ENCODE measurements at places on chromosomes 7 and 10.

DNA sequence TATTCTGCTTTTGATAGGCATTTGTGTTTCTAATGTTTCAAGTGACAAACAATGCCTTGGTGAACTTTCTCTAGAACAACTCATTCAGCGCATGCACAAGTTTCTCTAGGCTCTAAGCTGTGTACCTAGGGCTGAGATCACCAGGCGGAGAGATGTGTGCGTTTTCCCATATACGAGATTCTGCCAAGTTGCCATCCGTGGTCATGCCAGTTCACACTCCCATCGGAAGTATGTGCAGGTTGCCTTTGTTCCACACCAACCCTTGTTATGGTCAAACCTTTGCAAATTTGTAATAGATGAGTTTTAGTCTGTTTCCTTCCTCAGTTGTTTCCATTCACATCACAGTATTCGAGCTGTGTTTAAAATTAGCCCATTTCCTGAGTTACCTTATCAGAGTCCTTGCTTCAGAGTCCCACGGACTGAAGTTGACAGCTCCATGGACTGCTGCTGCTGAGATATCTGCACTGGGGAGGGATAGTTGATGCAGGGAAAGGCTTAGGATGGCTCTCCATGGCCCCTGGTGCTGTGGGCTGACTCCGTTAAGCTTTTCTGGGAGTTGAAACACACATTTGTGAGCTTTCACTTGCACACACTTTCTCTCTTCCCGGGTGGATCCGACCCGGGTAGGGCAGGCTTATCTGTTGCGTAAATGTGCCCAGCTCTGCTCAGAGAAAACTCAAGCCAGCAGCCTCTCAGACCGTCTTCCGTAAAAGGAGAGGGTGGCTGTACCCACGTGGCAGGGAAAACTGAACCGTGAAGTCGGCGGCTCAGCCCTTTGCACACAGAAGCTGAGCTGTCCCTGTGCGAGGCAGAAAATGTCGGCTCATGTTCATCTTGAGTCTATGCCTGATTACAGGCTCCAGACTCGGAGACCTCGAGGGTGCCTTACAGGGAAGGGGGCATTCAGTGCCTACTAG is 49.4 kb downstream of the HK1 start:
- DNase-seq: peak; percentile 47

DNA sequence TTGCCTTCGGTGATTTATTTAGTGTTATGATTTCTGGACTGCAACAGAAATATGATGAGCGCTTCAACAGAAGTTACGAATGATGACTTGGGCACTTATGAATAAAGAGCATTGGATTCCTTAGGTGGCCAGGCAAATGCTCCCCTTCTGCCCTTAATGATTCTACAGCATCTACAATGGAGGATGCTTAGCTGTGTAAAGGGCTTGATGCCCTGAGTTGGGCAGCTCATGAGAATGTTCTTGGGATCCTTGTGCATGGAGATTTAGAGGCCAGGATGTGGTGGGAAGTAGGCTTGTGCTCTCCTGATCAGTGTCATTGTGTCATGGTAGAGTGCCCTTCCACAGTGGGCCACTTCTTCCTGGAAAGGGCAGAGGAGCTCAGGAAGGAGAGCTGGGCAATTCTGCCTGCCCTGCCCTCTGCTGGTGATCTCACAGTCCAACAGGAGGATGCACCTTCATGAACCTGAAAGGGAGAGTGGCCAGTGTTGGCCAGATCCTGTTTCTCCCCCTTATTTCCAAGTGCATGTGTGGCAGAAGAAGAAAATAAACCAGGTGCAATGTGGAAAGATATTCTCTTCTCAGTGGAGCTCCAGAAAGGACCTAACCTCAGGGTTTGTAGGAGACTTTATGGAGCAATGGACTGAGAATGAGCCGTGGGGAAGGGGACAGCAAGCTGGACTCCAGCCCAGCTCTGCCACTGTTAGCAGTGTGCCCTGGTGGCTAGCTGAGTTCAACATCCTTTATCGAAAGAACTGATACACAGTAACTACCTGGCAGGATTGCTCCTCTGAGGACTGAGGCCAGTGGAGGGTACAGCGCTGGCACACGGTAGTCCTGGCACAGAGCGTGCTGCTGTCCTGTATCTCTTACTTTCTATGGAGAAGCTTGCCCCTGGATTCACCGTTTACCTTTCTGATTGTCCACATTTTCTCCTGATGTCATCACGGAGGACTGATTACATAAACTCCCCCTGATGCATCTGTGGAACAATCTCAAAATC is 182.9 kb downstream of the BMPER start:
- DNase-seq: no peak

DNA sequence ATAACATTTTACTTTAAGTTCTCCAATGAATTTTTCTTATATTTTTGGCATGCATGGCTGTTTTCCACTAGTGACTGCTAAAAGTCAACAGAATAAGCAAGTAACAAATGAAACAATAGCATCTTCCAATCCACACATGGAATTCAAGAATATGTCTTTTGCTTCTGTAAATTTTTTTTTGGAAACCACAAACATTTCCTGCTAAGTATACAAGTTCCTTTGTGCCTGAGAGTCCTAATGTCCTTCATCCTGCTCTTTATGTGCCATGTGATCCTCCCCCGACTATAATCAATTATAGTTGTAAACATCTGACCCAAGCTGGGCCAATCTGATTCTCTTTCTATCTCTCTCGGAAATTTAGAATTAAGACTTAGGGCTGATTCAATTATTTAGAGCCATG is 61.2 kb downstream of the PPP1R3C start:
- DNase-seq: no peak

GRCh38 chr7:134108802-134109201 is 18.3 kb upstream of the LRGUK start:
- no peak for DNase-seq

GRCh38 chr10:95413588-95413987 is 122.8 kb upstream of the PDLIM1 start:
- no peak for DNase-seq

GRCh38 chr10:48358162-48358561 is 51.7 kb downstream of the MAPK8 start:
- DNase-seq: no peak

- DNase-seq: no peak
Observed at GRCh38 chr10:3570855-3571266, 214.1 kb downstream of the KLF6 start.

- peak; percentile 9 for DNase-seq
Observed at GRCh38 chr10:121516093-121516865, 82.0 kb downstream of the FGFR2 start.

- no peak for DNase-seq
Observed at GRCh38 chr10:103278862-103279298, 1.9 kb downstream of the INA start.

DNA sequence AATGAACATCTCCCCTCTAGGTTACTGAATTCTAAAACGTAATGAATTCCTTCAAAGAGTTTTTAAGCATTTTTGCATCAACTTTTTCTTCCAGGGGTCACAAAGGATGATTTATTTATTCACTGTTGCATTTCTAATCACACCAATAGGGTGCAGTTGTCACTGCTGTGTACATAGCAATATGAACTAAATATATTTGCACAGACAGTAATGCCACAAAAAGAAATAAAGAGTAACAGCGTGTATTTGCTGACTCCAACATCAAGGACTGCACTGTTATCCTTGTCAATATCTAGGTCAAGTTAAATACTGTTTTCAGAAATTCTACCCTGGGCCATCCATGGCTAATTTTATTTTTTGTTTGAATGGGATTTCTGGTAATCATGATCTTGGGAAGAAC is 138.0 kb downstream of the FRMD4A start:
- no peak for DNase-seq
